Muscle of arm (tissue), 14 donors: ENCODE measurements at places on chromosomes 5 and 9. TPM values are rescaled to one million over a fixed set of nuclear protein-coding genes. Genes with fewer than 3 reads are reported as not detected.

- DNase-seq, result no peak
Observed at GRCh38 chr5:117103703-117104102, 529.1 kb upstream of the SEMA6A start.

Gene SYK
- 2.9 TPM for polyA plus RNA-seq

DNA sequence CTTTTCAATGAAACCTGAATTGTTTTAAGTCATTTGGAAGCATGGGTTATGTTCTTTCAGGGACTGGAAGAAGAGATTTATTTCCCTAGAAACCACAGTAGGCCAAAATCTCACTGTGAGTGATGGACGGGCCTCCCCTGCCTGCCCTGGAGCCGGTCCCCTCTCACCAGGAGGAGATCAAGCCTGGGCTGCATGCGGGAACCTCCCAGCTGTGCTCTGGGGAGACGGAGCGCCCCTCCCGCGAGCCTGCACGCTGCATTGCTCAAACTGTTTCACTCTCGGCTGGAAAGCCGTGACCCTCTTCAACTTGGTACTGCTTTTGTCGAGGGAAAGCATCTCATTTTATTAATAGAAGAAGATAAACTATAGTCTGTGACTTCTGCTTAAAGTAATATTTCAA, 85.4 kb downstream of the IRX2 start:
- no peak for DNase-seq

Gene TYRP1
- polyA plus RNA-seq, result 1.0 TPM

DNA sequence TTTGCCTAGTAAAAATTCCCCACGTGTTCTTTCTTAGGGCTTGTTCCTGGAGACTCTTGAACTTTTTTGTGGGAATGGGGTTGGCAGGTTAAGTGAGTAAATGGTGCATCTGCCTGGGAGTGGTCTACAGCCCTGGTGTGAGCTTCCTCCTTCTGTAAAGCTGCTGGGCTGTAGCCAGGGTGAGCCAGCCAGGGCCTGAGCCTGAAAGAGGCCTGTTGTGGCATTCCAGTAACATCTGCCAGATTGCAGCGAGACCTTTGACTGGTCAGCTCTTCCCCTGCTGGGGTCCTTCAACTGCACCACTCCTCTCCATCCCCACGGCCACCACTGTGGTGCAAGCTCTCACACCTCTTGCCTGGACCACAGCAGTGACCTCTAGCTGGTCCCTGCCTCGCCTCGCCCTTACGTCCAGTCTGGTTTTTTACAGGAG, 47.5 kb downstream of the SLC22A5 start:
- DNase-seq, result no peak

DNA sequence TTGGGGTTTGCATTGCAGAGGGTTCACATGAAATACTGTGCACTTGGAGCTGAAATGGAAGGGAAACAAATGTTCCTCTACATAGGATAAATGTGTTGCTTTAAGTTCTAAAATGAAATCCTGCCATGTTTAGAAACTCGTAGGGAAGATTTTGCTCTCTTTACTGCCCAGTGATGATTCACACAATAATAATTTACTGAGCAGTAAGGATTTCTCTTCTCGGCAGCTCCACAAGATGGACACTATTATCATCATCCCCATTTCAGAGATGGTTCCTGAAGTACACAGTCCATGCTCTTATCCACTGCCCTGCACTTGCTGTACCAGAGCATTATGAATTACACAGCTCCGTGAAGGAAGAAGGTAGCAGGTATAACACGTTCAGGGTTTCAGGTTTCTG, 4.1 kb downstream of the HACD4 start:
- no peak for DNase-seq

DNA sequence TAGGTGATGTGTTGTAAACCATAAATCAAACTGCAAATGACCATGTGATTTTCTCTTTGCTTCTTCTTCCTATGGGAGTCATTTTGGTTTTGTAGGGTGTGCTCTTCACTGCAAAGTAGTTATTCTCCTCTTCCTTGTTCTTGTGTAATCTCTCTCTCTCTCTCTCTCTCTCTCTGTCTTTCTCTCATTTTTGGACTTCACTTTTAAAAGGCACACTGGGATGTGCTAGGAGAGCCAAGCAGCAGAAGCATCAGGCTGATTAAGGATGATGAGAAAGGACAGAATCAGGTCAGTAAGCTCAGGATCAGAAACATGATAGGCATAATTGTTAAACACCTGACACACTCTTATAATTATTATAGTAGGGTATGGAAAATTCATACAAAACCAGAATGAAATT, 505.3 kb upstream of the ZNF608 start:
- no peak for DNase-seq
